ENCODE measurements at places on chromosomes 13 and 19. TPM values are rescaled to one million over a fixed set of nuclear protein-coding genes. Genes with fewer than 3 reads are reported as not detected.

The ZNF490 gene
- total RNA-seq: 0.67 TPM

The PNMA8C gene
- not detected for total RNA-seq

The IZUMO1 gene
- not detected for total RNA-seq

The SLC25A42 gene
- total RNA-seq: 0.34 TPM

The KLC3 gene
- total RNA-seq: 0.74 TPM

The IGFL3 gene
- not detected for total RNA-seq

The ARRDC5 gene
- total RNA-seq: not detected

The ZNF550 gene
- total RNA-seq: 4.2 TPM

The HSD17B14 gene
- total RNA-seq: 14.8 TPM

The EBI3 gene
- total RNA-seq: 1.7 TPM

The ZNF224 gene
- total RNA-seq: 8.8 TPM

The IGFL2 gene
- 0.83 TPM for total RNA-seq

The CARS2 gene
- total RNA-seq: 57.6 TPM

The ZSCAN4 gene
- not detected for total RNA-seq

The CBARP gene
- total RNA-seq: 4.8 TPM

The DHDH gene
- 1.4 TPM for total RNA-seq

The MBD3L5 gene
- total RNA-seq: not detected

The PCDH17 gene
- total RNA-seq: 0.13 TPM

The MEIOSIN gene
- total RNA-seq: not detected

The DNM2 gene
- 59.1 TPM for total RNA-seq

The DCT gene
- total RNA-seq: not detected

The PSG3 gene
- total RNA-seq: not detected

The SMARCA4 gene
- 10.3 TPM for total RNA-seq

The TDRD12 gene
- total RNA-seq: 0.20 TPM

The PTGIR gene
- total RNA-seq: not detected

The TMEM86B gene
- 5.5 TPM for total RNA-seq

The SOX1 gene
- not detected for total RNA-seq

The SULT2A1 gene
- total RNA-seq: not detected

The POLR1G gene
- 57.9 TPM for total RNA-seq

The MRPS31 gene
- 14.6 TPM for total RNA-seq

The CEACAM21 gene
- not detected for total RNA-seq

Data from A549 treated with RU486 at 1 μM for 4 hours (cell line).